ENCODE measurements at places on chromosomes 7 and 10.

DNA sequence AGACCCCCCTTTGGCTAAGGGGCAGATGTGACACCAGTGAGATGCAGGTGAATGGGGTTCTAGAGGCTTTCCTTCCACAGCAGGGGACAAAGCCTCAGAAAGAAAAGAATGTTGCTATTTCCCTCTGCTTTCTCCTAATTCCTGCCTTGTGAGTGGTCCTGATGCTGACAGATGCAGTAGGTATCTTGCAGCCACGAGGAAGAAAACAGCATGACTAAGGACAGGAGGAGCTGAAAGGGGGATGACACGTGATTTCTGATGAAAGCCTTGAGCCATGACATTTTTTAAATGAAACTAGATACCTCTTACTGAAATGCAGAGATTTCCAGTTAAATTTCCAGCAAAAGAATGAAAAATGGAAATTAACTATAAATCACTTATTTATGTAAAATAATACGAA, 92.4 kb downstream of the C1GALT1 start:
- DNase-seq = no peak

DNA sequence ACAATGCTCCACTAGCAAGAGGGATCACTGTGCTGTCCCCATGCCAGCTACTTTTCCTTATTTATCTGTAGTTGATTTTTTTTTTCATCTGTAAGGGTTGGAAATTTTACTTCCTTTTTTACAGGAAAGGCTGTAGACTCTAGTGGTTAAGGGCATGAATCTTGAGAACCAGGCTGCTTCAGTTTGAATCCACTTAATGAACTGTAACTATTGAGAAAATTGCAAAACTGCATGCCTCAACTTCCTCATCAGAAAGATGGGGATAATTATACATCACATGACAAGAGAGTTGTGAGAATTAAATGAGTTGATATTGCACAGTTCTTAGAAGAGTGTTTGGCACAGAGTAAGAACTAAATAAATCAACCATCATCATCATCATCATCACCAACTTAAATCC, 106.4 kb upstream of the GSDME start:
- DNase-seq = no peak

GRCh38 chr7:90188281-90188680, 23.3 kb upstream of the STEAP2 start:
- no peak for DNase-seq

DNA sequence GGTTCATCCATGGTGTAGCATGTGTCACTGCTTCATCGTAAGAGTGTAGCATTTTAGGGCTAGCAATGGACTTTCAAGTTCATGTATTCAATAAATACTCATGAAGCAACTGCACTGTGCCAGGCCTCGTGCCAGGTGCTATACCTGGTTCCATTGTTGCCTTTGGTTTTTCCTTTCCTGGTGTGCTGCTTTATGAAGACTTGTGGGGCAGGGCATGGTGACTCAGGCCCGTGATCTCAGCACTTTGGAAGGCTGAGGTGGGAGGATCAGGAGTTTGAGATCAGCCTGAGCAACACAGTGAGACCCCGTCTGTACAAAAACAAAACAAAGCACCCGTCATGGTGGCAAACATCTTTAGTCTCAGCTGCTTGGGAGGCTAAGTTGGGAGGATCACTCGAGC, 2.2 kb upstream of the CPA4 start:
- no peak for DNase-seq

GRCh38 chr10:129099992-129100391, 367.0 kb upstream of the MGMT start:
- no peak for DNase-seq

- no peak for DNase-seq
Observed at GRCh38 chr10:106997721-106998120, 166.8 kb downstream of the SORCS1 start.

DNA sequence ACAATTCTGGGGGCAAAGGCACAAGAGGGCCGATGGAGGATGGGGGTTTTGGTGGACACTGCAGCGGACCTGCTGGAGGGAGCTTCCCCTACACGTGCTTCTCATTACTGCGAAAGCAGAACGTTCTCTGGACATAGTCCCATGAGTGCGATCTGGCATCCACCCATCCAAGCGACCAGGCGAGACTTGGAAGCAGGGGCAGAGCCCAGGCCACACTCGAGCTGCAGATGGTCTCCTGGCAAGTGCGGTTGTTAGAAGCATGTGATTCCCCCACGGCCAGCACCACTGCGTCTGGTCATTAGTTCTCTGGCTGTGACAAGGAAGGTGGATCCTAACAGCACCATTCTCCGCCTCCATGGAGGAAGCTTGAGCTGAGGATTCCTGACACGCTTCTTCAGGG, 118.4 kb upstream of the TCERG1L start:
- DNase-seq = no peak

GRCh38 chr7:114402876-114403635, 11.6 kb upstream of the FOXP2 start:
- no peak for DNase-seq
